ENCODE measurements at places on chromosomes 6 and 20. TPM values are rescaled to one million over a fixed set of nuclear protein-coding genes. Genes with fewer than 3 reads are reported as not detected.

DNA sequence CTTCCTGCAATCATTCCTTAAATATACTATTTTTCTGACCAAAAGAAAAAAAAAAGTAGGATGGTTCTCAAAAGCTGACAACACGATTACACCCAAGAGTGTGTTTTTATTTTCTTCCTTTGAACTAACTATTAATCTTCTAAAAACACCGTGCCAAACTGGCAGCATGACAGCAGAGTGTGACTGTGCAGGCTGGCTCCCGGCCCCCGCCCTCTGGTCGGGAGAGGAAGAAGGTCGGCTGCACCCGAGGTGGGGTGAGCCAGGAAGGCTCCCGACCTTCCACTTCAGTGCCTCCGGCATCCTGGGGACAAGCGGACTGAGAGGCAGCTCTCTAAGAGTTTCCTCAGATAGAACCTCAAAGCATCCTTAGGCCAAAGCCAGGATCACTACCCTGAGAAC is 29.2 kb downstream of the SLC22A23 start:
- no peak for DNase-seq

DNA sequence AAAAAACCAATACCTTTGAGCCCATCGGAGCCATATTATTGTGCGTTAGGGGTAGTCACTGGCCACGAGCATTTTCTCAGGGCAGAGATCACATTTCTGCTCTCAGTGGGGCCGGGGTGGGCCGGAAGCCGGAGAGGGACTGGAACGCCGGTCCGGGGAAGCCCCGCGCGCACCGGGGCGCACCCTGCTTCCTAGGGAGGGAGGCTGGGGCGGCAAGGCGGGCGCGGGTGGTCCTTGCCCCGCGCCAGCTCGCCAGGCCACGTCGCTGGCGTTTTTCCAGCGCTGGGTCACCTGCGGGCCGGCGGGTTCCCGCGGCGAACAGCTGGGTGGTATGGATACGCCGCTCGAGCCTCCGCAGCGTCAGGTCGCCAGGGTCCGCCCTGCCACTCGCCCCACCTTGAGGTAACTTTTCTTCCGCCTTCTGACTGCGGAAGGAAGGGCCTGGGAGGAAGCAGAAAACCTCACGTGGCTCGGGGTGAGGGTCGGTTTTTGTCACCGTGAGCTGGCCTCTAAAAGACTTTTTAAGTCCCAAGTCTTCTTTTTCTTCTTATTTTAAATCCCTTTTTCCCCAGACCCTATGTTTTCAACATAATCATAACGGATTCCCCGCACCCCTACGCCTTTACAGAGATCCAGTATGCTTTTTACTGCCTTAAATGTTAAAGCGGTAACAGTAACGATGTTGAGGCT is 2.7 kb upstream of the EEF1A1 start:
- peak; percentile 55 for DNase-seq

DNA sequence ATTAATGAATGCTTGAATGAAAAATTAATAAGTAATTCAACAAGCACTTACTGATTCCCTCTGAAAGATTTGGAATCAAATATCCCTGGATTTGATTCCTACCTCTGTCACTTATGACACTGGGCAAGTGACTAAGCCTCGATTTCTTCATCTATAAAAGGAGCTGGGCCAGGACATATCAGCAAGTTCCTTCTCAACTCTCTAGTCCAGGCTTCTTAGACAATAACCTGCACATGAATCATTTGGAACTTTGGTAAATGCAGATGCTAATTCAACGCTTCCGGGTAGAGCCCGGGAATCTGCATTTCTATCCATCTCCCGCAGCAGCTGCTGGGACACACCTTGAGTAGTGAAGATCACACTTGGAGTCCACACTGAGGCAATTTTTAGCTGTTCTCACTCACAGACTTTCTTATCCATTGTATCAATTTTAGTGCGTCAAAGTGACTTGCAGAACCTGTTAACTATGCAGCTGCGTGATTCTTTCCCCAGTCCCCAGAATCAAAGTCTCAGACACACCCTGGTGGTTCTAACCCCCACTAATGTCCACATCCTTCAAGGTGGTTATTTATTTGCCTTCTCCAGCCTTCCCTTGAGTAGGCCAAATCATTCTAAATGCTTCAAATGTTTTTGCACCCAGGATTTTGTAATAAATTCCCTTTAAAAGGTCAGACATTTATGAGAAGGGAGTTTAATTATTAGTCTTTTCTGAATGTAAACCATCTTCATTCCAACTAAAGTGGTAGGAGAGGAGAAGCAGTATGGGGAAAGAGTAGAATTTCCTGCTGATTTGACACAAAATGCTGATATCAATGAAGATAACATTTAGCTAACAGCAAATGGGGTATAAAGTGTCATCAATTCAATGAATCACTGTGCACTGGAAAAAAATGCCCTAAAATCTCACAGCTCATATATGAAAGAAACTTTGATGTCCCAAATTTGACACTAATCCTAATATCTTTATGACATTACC is 26.0 kb upstream of the CCND3 start:
- DNase-seq = peak; percentile 96

DNA sequence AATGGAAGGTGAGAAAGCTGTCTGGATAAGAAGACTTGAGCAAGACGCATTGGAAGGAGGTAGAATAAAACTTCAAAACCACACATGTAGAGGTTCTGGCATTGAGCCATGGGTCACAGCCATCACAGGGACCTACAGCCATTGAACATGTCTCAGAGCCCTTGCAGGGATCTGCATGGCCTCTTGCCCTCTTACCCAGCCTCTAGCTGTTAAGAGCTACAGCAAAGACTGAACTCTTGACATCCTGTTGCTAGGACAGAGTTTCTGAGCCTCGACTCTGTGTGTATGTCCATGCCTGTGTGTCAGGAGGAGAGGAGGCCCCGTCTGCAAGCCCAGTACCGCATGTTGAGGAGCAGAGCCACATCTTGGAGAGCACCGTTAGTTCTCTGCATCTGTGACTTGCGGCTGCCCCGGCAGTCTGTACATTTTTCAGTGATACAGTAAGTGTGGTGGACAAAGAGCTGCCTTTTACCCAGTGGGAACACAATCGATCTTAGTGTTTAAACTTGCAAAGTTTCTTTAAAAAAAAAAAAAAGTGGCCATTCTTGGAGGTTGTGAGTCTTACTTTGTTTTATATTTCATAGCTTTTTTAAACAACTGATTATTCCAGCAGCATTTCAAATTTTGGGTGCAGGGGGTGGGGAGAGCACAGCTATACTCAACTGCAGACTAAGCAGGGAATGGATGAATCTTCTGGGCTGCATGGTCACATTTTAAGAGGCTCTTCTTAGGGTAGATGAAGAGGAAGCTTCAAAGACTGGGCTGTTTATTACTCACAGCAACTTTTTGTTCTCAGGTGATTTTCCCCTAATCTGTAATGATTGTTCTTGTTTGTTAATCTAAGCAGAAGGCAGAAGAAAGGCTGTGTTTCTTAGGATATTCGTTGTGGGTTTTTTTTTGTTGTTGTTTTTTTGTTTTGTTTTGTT is 88.5 kb downstream of the TBC1D7 start:
- no peak for DNase-seq

DPPA5 gene
- total RNA-seq = not detected

PRPH2 gene
- 0.17 TPM for total RNA-seq

Data from renal cortical epithelial cell (primary cell).